ENCODE measurements at places on chromosomes 4 and X.

GRCh38 chr4:129966175-129966574 lies 870.2 kb downstream of the C4orf33 start:
- no peak for DNase-seq

DNA sequence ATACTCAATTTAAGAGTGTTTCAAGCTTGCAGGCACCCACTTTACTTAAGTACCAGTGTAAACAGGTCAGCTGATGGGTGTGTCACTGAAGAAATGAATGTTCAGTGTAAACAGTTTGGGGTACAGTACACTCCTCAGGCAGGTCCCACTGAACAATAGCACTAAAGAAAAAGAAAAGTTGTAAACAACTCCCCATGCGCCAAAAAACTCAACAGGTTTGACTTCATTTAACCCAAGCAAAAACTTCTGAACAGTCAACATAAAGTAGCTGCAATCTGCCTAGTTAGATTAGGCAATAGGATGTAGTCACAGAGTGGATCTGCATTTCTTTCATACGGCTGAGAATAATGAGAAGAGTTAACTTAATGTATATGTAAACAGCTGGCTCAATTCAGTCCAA lies 93.2 kb downstream of the FAM13A start:
- no peak for DNase-seq

DNA sequence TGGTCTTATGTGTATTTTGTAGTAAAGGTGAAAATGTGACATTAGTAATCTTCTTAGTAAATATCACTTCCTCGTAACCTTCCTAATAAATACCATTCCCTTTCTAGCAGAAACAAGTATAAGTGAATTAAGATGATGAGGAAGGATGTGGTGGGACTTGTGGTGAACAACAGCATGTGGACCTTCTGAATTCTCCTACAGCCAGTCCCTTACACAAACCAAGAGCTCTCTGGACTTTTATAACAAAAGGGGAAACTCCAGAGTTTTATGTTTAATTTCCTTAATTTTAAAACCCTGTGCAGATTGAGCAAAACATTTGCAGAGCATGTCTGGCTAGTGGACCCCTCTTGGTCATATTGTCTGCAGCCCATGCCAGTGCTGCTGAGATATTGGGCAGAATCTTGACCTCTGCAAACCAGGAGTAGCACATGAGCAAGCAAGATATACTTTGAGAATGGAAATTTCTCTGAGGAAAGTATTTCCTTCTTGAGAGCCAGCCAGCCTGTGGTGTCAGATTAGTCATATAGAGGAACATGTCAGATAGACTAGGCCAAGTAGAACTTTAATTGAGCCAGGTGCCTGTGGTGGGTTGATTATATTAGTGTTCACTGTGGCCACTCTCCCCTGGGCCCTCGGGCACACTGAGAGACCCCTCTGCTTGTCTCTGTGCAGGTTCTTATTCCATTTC lies 328.2 kb downstream of the DKK2 start:
- DNase-seq, result no peak

DNA sequence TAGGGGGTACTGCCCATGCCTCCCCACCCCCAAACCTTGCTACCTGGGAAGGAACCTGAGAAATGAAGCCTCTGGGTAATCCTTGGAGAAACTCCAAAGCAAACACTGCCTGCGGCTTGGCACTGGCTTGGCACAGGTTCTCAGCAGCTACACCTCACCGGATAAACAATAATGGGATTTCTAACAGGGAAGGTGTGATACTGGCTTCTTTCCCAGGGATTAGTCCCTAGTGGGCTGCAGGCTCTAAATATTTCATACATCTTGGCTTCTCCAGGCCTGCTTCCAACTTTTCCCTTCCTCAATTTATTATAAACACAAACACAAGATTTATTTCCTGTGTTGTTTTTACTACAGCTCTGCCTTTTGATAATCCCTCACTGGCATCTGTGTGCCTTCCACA lies 12.5 kb downstream of the SEC24D start:
- no peak for DNase-seq

DNA sequence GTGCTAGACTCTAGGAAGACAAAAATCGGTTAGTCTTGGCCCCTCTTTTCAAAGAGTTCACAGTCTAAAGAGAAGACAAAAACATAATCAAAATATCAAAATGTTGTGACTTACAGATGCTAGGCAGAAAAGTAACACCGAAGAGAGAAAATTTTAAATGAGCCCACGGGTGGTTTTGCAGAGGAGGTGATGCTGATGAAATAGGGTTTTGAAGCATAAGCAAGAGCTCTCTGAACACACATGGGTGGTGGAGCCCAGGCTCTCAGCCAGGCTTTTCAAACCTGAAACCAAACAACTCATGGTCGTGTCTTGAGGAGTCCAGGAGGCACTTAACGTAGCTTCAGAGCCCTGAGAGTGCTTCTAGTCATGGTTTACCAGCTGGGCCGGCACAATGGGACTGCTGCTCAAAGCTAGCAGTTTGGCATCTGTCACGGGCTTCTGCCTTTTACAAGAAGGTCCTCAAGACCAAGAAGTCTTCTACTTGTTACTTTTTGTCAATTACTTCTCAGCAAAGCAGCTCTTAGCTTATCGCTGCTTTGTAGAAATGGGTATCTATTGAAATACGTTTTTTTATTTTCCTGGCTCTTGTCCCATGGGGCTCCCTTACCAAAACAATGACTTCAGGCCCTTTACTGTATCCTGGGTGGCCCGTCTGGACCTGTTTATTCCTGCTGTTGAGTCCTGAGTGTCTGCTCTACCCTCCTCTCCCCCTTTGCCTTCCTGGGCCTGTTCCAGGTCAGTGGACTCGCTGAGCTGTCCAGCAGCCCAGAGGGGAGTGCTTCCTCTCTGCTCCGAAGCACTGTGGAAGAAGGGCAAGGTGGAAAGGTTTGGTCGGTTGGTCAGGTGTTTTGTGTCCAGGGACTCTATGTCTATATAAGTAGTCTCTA lies 69.5 kb downstream of the TNIP2 start:
- DNase-seq, result no peak

DNA sequence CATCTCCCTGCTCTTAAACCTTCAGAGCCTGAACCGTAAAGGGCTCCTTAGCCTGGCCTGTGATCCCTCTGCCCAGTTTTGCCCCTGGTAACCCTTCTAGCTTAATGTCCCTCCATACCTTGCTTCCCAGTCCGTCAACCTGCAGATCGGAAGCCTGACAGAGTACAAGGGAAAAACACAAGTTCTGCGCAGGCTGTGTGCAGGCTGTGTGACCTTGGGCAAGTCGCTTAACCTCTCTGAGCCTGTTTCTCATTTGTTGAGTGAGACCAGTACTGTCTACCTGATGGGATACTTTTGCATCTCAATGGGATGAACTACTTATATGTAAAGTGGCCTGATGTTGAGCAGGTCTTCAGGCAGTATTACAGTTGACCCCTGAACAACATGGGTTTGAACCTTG lies 1.7 kb downstream of the NSDHL start:
- no peak for DNase-seq

GRCh38 chrX:45716750-45717149 lies 516.1 kb upstream of the DIPK2B start:
- DNase-seq, result no peak
